ENCODE measurements at places on chromosomes 2 and 18.
A peak's percentile ranks its signal among the peaks of the same experiment; 100 is the strongest.

DNA sequence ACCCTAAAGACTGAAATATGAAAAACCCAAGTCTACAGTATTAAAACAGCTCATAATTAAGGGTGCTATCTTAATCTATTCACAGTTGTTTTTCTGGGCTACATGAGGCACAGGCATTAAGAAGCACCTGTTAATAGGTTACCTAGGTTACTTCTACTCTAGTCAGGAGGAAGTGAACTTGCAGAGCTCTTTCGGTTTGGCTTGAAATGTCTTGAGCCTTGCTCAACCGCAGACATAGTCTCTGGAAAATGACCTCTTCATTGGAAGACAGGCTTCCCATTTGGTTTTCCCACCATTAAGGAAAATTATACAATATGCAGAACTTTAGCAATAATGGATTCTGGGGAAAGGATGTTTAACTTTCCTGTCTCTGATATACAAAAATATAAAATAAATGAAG, 142.3 kb upstream of the KCNJ3 start:
- DNase-seq, result peak; percentile 15

DNA sequence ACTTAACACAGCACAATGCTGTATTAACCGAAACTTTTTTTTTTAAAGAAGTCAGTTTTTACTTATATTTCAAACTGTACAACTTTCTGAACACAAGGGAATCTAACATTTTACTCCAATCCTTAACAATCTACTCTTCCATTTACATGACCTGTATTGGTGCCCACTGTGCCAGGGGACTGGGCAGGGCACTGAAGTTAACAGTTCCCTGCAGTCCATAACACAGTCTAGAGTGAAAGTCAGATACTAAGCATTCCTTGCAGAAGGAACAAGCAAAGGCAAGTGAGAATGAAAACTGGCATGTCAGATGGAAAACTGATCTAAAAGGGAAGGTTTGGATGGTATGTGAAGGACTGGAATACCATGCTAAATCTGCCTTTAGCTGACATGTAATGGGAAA, 29.8 kb downstream of the SUCLG1 start:
- no peak for DNase-seq

- no peak for DNase-seq
Measured at GRCh38 chr2:104250635-104251034, 603.3 kb upstream of the POU3F3 start.

DNA sequence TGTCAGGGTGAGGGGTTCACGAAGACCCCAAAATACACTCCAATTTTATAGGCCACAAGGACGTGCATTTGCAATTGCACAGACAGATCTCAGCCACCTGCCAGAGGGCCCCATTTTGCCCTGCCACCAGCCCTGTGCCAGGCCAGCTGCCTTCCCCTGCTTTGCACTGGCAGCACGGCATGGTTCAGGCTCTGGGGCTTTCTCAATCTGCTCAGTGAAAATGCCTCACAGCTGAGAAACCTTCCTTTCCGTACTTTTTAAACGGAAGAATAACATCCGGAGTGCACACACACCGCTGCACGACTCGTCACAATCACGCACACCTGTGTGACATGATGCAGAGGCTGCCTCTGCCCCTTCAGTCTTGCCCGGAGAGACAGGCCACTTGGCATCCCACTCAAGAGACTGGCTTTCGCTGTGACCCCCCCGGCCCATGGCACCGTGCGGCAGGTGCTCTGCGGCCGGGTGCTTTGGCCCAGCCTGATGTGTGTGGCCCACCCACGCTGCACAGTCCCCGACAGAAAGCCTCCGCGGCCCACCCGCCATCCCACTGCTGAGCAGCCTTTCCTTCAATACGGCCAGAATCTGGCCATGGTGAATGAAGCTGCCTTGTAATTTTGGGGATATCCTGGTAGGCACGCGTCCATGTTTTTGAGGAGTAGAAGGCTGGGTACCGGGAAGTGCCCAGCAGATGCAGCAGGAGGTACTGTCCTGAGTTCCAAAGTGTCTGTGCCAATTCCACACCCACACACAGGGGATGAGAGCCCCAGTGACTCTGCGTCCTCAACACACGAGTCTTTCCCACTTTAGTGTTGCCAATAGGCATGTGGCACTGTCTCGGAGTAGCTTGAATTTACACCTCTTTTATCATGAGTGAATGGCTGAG, 88.8 kb downstream of the USP40 start:
- DNase-seq, result no peak
